ENCODE measurements at places on chromosomes 2 and 18. TPM values are rescaled to one million over a fixed set of nuclear protein-coding genes. Genes with fewer than 3 reads are reported as not detected.

The FN1 gene
- total RNA-seq = 86.8 TPM

The DYNAP gene
- not detected for total RNA-seq

DNA sequence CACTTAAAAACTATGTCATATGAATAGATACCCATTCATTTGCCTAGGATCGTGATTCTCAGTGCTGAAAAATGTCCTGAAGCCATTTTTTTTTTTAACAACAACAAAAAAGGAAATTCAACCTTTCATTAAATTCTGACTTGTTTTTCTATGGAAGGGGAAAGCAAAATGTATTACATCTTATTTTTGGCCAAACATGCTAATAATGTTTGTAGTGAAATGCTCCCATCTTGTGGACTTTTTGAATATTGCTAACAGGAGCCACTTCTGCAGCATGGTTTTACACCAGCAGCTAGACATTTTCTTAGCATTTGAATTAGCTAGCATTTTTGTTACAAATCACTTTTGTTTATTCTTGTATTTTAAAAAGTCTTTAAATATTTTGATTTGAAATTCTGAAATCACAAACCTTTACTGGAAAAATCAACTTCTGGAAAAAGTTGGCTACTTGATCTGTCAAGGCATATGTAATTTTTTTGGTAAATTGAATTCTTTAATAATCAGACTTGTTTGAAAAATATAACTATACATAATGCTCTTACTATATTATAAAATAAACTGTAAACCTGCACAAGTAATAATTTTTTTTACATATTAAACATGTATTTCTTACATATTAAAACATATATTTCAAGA lies 75.8 kb downstream of the KIDINS220 start:
- no peak for DNase-seq

GRCh38 chr18:48569915-48570264 lies 31.1 kb downstream of the CTIF start:
- no peak for DNase-seq

The ASXL3 gene
- 0.10 TPM for total RNA-seq

- DNase-seq = no peak
Measured at GRCh38 chr2:85631316-85631715, 15.3 kb downstream of the USP39 start.

The TUBA3E gene
- total RNA-seq = not detected

- DNase-seq = peak; percentile 66
Measured at GRCh38 chr2:172931918-172932520, 143.6 kb upstream of the MAP3K20 start.

DNA sequence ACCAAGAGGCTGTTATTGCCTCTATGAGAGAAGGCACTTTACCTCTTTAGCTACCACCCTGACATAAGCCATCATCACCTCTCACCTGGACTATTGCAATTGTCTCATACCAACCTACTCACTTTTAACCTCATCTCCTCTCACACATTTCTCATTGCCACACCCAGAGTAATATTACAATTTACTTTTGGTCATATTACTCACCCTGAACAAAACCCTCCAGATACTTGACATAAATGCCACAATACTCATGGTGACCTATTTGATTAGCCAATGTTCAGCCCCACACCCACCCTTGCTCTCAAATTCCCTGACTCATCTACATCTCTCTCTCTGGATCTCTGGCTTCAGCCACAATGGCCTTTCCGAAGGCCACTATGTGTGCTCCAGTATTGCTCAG lies 90.9 kb upstream of the CDH7 start:
- no peak for DNase-seq

The POTEI gene
- total RNA-seq = not detected

DNA sequence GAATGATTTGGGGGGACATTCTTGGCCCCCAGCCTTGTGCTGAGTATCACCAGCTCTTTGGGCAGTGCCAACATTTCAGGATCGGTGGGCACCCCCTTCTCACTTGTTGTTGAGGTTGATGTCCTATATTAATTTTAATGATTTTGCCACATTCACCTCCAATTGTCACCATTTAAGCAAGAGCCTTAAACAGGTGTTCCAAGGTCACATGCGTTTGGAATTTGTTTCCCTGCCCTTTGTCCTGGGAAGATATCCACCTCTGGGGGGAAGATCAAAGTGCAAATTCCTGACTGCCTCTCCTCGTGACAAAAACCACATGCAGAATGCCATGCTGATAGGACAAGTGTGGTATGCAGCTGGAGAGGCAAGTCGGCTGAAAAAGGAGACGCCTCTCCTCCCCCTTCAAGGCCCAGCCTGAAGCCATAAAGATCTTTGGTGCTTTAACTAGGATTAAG lies 72.5 kb upstream of the ID2 start:
- DNase-seq = no peak

The RAPGEF4 gene
- 64.1 TPM for total RNA-seq

DNA sequence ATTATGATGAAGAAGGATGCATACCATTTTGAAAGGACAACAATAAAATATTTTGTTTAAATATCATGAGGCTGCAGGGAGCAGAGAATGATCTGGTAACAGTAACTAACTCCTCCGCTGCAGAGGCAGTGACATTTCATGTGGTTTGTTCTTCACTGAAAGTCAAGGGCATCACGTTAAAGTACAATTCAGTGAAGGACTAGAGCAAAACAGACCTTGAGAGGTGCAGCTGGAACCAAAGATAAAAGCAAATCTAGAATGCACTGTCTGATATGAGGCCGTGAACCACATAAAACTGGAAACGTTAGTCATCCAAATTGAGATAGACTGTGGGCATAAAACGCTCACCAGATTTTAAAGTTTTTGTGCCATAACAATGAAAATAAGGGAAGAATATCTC lies 522.9 kb upstream of the TNP1 start:
- DNase-seq = peak; percentile 54

GRCh38 chr2:224882291-224883171 lies 159.7 kb downstream of the DOCK10 start:
- no peak for DNase-seq

GRCh38 chr2:149312039-149312438 lies 18.3 kb upstream of the LYPD6 start:
- no peak for DNase-seq

The PTRHD1 gene
- total RNA-seq = 71.6 TPM

The DCDC2C gene
- total RNA-seq = 0.30 TPM

The MARCHF4 gene
- not detected for total RNA-seq

The SERPINB3 gene
- not detected for total RNA-seq

DNA sequence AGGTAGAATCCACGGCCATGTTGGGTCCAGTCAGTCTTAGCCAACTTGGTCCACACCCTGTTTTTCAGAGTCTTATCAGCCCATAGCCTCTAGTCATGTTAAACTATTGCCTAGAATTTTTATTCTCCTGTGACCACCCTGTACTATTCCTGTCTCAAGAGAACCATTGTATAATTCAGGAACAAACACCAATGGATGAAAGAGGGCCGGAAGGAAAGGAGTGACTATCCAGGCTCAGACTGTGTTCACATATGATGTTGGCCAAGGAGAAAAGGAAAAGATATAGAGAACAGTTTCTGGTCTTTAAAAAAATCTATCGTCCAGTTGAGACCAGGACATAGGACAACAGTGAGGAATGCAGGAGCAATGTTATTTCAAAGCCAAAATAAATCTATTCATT lies 82.9 kb upstream of the SETBP1 start:
- no peak for DNase-seq

The BCL2 gene
- 5.0 TPM for total RNA-seq

GRCh38 chr18:44855681-44856080 lies 175.0 kb downstream of the SETBP1 start:
- no peak for DNase-seq

DNA sequence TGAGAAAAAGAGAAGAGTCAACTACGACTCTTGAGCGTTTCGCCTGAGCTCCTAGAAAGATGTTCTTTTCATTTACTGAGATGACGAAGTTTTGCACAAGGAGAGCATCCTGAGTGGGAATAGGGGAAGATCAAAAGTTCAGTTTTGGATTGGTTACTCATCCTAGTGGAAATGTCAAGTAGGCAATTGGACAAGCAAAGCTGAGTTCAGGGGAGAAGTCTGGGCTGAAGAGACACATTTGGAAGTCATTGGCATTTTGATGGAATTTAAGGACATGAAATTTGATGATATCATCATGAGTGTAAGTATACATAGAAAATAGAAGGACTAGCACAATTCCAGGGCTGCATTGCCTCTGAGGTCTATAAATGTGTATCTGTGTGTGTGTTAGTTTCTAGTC lies 416.6 kb downstream of the RAD51AP2 start:
- no peak for DNase-seq

The GTF2A1L gene
- total RNA-seq = 3.3 TPM

GRCh38 chr18:50697509-50697908 lies 122.3 kb downstream of the MRO start:
- no peak for DNase-seq

DNA sequence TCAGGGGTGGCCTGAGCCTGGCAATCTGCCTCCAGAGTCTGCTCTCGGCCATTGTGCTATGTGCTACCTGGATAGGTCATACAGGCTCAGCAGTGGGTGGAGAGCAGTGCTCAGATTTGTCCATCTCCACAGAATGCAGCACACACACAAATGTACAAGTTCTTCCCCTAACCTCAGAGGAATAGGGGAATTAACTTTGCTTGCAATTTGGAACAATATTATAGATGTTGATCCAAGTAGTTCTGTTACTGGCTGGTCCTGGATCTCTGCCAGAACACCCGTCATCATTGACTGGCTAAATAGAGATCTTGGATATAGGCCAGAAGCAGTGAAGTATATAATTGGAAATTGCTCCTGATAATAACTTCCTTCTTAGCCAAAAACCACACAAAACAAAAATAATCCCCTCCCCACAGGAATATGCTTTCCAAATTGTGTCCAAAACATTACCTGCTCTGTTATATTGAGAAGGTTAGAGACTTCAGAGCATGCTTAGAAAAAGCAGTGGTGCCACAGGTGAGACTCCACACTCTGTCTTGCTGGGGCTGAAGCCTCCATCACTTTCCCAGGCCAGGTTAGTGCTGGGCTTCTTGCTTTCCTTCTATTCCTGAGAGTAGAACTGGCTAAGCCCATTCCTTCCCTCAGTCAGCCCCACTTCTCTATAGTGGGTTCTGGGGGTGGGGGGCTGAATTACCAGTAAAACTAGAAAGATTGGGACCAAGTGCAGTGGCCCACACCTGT lies 38.8 kb downstream of the NCAPH start:
- DNase-seq = peak; percentile 66

- DNase-seq = no peak
Measured at GRCh38 chr2:25065768-25066167, 23.9 kb downstream of the EFR3B start.

The LYPD6B gene
- not detected for total RNA-seq

The CNNM3 gene
- total RNA-seq = 10.3 TPM

DNA sequence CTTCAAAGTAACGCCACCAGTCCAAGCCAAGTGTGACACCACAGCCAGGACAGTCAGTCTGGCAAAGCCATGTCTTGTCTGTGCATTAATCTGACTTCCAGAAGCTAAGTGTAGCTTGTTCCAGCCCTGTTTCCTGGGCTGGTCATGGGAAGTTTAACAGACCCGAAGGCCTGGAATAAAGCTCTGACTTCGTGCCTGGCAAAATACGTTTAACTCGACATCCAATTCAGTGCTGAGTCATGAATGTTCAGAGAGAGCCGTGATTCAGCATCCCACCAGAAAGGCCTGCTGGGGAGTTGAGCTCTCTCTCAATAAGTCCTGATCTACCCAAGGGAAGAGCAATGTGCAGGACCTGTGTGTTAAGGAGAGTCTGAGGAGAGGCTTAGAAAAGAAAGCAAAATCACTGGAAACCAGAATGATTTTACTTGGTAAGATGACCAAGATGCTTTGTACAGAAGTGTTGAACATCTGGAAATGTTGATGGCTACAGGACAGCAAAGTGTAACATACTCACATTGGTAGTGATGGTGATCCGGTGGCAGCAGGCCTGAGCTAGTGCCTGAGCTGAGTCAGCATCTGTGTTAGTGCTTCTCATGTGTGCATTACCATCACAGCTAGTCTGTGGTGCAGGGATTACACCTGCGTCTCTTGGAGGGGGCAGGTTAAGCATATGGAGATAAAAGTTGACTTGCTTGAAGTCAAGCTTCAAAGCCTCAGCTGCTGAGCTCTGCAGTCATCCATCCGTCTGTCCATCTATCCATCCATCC lies 743.7 kb upstream of the HS6ST1 start:
- no peak for DNase-seq

The RAB6D gene
- total RNA-seq = 0.21 TPM

The RNU2-63P gene
- total RNA-seq = 45.8 TPM

DNA sequence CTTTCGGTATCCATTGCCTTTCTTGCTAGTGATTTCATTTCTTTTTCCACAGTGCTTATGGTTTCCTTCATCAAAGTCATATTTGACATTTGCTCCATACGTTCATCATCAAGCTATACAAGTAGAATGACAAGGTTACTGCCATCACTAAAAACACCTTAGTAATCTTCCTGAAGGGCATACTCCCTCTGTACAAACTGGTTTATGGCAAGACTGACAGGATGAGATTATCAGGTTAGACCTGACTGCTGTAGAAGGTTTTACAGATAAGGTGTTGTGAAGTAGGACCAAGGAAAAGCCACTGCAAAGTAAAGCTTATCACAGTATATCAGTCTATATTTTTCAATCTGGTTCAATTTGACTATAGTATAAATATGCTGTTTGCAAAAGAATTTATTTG lies 37.5 kb upstream of the C2orf15 start:
- no peak for DNase-seq

The CHAC2 gene
- 4.8 TPM for total RNA-seq

The GDF7 gene
- total RNA-seq = 0.55 TPM

The RAB6C gene
- not detected for total RNA-seq

The CAPN14 gene
- total RNA-seq = not detected

DNA sequence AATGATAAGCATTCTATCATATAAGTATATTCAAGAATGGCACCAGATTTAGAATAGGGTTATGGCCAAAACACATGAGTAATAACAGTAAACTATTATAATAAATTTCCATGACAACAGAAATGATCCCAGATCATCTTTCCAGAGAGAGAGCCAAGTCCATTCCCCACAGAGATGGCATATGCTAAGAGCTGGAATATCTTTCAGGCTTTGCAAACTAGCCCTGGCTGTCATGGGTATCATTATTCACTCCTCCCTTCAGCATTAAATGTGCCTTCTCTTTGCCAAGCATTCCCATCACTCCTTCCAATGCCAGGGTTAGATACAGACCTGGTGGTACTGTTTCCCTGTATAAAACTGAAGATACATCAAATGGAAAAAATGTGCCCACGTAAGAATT lies 10.9 kb downstream of the FEZ2 start:
- no peak for DNase-seq

DNA sequence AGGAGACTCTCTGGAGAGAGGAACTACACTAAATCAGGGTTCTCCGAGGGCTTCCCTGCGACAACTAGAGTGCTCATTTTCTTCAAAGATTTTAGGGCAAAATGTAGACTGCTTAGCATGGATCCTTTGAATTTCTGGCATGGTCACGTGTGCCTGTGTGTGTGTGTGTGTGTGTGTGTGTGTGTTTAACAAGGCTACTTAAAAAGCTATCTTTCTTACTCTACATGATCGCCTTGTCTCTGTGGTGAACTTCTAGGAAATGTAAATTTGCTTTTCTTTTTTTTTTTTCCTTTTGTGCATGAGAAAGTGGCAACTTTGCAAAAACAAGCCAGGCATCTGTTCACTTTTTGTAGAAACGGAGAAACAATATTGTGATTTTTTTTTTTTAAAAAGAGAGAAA lies 43.9 kb downstream of the SOX11 start:
- DNase-seq = no peak

- DNase-seq = no peak
Measured at GRCh38 chr2:21233194-21233593, 109.4 kb downstream of the TDRD15 start.

All from adrenal gland (tissue), 19 donors.